ENCODE measurements at places on chromosomes 1 and 21.

DNA sequence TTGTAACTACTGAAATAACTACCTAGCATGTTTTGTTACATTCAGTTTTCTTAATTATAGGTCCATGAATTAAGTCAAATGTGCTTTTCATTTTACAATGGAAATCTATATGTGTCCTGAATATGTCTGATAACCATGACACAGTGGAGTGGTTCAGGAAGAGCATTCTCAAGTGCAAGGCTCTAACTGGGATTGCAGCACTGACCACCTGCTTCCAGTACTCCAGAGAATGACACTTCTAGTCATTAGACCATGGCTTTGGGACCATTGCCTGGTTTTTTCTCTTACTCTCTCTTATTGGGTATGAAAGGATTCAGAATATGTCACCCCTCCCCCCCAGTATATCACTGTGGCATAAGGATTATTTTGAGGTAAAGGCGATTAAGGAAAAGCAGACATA lies 204.9 kb upstream of the CACYBP start:
- DNase-seq: no peak

- DNase-seq: peak; percentile 12
Observed at GRCh38 chr1:4549930-4550329, 104.5 kb upstream of the AJAP1 start.

GRCh38 chr21:44793592-44794374 lies 7.8 kb downstream of the UBE2G2 start:
- no peak for DNase-seq

GRCh38 chr1:113976609-113977278 lies 2.5 kb upstream of the OLFML3 start:
- peak; percentile 39 for DNase-seq

GRCh38 chr1:177907000-177907399 lies 62.9 kb downstream of the SEC16B start:
- no peak for DNase-seq

GRCh38 chr1:176579087-176579486 lies 116.1 kb downstream of the PAPPA2 start:
- DNase-seq: no peak

DNA sequence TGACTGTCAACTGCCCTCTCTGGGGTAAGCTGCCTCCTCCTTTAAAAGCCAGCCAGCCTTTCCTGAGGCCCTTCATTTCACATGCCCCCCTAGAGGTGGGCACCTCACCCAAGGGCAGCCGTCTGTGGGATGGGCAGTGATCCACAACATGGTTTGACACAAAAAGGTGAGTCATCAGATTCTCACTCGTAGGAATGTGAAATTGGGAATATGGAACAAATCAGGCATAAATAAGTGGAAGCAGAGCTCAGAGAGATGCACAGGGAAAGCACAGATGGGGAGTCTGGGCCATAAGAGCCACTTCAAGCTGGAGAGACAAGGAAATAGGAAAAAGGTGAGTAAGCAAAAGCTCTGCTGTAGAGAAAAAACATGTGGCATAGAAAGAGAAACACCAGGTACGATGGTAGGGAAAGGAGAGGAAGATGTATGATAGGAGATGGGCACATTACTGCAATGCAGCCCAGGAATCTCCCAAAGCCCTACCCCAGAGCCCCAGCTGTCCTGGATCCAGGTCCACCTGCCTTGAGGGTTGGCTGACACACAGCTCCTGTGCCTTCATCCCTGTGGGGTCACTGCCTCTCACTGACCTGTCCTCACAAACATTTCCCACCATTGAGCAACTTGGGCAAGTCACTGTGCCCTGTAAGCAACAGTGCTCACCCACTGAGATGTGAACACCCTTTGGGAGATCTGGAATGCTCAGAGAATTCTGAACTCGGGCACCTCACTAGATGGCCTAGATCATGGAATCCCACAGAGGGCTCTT lies 86.6 kb downstream of the ASTN1 start:
- DNase-seq: no peak

- no peak for DNase-seq
Observed at GRCh38 chr21:17828223-17828622, 9.1 kb upstream of the C21orf91 start.

DNA sequence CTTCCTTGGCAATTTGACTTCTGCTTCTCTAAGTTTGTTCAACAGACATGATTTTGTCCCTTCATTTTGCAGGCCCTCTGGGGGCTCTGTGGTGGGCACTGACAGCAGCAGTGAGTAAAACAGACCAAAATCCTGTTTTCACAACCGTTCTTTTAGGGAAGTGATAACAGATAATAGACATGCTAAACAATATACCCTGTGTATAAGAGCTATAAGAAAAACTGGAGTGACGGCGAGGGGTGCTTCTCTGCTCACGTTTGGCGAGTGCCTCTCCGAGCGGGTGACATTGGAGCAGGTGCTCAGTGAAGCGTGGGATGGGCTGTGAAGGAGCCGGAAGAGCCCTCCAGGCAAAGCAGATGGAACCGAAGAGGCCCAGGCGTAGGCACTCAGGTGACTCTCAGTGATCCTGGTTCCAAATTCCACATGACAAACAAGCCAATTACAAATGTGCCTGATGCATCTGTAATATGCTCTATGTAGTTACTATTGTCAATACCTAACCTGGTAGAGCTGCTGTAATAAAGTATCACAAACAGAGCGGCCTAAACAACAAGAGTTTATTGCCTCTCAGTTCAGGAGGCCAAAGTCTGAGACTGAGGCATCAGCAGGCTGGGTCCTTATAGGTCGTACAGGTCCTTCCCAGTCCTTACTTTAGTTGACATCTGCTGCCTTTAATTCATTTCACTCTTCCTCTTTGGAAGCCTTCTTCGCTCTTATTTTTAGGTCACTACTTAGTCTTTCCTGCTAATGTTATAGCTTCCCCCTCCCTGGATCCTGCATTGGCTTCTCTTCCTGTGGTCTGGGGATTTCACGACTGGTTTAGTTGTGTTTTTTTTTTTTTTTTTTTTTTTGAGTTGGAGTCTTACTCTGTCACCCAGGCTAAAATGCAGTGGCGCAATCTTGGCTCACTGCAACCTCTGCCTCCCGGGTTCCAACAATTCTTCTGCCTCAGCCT lies 20.1 kb downstream of the OR2B11 start:
- DNase-seq: no peak

- no peak for DNase-seq
Observed at GRCh38 chr21:42465008-42465802, 30.8 kb downstream of the RSPH1 start.

DNA sequence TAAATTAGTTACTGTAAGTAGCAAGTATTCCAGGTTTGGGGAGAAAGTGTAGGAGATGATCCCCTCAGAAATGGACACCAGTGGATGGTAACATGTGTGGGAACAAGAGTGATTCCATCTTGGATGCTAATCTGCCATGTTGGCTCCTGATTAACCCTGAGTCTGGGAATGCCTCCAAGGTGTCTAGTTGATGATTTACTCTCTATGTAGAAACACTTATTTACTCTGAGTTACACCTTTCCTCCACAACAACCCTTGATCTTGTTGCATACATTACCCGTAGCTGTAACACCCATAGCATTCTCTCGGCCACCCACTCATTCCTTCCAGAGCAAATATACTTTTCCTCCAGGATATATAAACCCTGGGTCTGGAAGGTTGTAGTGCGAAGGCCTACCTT lies 315.9 kb upstream of the GREM2 start:
- no peak for DNase-seq

- DNase-seq: no peak
Observed at GRCh38 chr1:230896779-230897178, 28.5 kb upstream of the C1orf198 start.

DNA sequence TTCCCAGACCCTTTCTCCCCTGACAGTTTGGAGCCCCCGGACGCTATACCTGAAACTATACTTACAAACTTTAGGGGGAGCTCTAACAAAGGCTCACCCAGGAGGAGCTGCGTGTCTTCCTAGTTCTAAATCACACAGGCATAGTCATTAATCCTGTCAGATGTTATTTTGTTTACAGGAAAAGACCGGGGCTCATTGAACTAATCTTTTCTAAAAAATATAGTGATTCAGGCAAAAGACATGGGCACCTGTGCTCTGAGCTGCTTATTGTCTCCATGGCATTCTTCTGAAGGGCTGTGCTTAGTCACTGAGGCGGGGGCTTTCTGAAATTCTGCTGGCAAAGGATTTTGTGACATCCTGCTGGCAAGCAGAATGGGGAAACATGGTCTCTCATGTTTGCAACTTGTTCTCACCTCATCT lies 1577.0 kb downstream of the NCAM2 start:
- DNase-seq: peak; percentile 41

GRCh38 chr1:160746836-160747500 lies 7.9 kb downstream of the SLAMF7 start:
- DNase-seq: no peak

- no peak for DNase-seq
Observed at GRCh38 chr1:228978484-228979324, 243.4 kb downstream of the RHOU start.

DNA sequence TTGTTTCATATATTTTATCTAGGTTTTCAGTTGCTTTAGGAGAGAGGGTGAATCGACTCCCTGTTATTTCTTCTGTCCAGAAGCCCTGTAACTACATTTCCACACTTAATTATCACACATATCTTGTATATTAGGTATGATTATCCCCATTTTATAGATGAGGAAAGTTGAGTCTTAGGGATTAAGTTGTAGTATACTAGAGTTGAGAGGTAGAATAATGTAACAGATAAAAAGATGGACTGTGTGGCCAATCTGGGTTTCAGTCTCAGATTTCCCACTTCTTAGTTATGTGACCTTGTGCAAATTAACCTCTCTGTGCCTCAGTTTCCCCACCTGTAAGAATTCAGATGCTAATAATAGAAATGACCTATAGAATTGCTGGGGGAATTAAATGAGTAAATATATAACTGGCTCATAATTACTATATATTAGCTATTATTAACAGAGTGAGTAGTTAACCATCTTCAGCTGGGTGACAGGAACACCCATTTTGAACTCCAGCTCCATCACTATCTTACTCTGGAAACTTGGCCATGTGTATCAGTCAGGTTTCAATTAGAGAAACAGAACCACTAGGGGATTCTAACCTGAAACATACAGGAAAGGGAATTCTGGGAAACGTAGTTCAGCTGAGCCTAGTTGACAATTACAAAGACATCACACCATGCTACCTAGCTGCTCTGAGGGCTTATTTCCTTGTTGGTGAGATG lies 20.4 kb upstream of the FOXO6 start:
- no peak for DNase-seq

DNA sequence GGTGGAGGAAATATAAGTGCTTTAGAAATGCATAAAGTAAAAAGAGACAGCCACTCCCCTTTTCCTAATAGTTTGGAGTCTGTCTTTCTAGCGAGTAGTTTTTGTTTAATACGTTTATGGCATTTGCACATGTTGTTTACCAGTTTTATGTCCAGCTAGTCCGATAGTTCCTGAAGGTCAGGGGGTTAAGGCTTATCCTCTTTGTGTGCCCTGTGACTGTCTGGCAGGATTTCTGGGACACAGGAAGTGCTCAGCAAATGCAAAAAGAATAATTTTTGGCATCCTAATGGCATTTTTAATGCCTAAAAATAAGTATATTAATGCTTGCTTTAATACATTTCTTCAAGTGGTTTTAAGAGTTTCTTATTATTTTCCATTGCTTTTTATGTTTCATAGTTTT lies 58.4 kb downstream of the DYRK1A start:
- DNase-seq: no peak

GRCh38 chr1:72150508-72150907 lies 131.8 kb downstream of the NEGR1 start:
- no peak for DNase-seq

GRCh38 chr21:41601573-41602368 lies 93.8 kb upstream of the TMPRSS2 start:
- no peak for DNase-seq

GRCh38 chr1:46309401-46310159 lies 6.1 kb downstream of the UQCRH start:
- DNase-seq: no peak

- no peak for DNase-seq
Observed at GRCh38 chr21:24272521-24272938, 1334.8 kb downstream of the MRPL39 start.

GRCh38 chr1:241101622-241102021 lies 255.4 kb downstream of the RGS7 start:
- DNase-seq: peak; percentile 9

DNA sequence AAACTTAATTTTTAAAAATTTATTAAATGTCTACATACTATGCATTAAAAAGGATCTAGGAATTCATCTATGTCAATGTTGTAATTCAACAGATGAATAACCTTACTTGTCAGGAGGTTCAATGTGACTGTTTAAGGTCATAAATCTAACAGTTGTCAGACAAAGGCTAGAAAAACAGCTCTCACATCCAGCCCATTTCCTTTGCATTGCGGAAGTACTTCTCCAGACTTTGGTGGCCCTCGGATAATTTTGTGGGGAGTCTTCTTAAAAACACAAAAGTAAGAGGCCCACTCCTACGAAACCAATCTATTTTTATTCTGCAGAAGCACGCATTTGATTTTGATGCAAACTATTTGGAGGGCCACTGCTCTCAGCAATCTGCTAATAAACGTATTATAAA lies 122.6 kb upstream of the CHRM3 start:
- no peak for DNase-seq

GRCh38 chr1:153985941-153986761 lies at the start of gene RAB13:
TSS of gene RAB13 (minus strand) at chr1:153986339. CDS start at chr1:153986236, 103 bp downstream.
- peak; percentile 94 for DNase-seq

GRCh38 chr1:236282719-236283118 lies 961 bp upstream of the ERO1B start:
- DNase-seq: no peak

GRCh38 chr1:12144969-12145368 lies 21.8 kb upstream of the TNFRSF1B start:
- no peak for DNase-seq

GRCh38 chr1:197899037-197899436 lies 3.4 kb upstream of the C1orf53 start:
- no peak for DNase-seq

DNA sequence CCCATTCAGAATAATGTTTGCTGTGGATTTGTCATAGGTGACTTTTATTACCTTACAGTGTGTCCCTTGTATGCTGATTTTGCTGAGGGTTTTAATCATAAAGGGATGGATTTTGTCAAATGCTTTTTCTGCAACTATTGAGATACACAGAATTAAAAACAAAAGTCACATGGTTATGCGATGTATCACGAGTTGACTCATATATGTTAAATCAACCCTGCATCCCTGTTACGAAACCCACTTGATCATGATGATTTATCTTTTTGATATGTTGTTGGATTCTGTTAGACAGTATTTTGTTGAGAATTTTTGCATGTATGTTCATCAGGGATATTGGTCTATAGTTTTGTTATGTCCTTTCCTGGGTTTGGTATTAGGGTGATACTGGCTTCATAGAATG lies 10.7 kb upstream of the OR2T34 start:
- DNase-seq: no peak

GRCh38 chr1:235725434-235725833 lies 75.8 kb upstream of the GNG4 start:
- DNase-seq: no peak

- no peak for DNase-seq
Observed at GRCh38 chr1:171055966-171056643, 34.6 kb upstream of the FMO3 start.

- DNase-seq: no peak
Observed at GRCh38 chr1:201356701-201357100, 20.8 kb downstream of the TNNT2 start.

GRCh38 chr21:32921632-32922230 lies 104.0 kb upstream of the OLIG2 start:
- DNase-seq: no peak

Data from urothelium cell line (cell line).